ENCODE measurements at places on chromosomes 12 and 14. TPM values are rescaled to one million over a fixed set of nuclear protein-coding genes. Genes with fewer than 3 reads are reported as not detected.

Gene ACOT6
- total RNA-seq = not detected

DNA sequence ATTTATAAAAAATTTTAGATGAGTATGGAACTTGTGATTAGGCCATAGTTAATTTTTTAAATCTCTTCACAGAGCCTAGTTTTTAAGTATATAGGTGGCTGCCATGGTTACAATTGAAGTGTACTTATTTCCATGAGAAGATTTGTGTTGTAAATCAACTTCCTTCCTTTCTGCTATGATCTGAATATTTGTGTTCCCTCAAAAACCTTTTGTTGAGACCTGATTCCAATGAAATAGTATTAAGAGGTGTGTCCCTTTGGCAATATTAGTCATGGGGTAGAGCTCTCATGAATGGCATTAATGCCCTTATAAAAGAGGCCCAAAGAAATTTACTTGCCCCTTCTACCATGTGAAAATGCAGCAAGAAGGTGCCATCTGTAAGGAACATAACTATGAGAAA, 28.8 kb downstream of the ETNK1 start:
- no peaks in the 10 kb centered on the region for H3K27me3 ChIP-seq
- no peaks in the 10 kb centered on the region for H3K4me1 ChIP-seq
- H3K36me3 ChIP-seq = no peaks in the 10 kb centered on the region

Gene IRAK3
- 5.3 TPM for total RNA-seq

DNA sequence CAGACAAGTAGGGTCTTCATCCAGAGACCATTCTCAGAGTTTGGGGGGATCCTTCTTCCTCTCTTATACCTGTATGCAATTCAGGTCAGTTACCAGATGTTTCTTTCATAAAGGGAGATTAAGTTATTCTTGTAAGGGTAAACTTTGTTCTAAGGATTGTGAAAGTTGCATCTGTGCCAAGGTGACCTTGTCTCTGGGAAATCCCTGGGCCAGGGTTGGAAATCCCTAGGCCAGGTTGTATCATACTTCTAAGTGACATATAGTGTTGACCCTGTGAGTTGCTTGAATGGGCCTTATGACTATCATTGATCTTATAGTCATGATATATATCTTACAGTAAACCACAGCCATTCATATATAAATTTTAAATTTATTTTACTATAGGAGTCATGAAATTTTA, 436.9 kb downstream of the RMST start:
- no peak overlapping the region for H3K4me3 ChIP-seq
- H3K4me1 ChIP-seq = no peaks in the 10 kb centered on the region

DNA sequence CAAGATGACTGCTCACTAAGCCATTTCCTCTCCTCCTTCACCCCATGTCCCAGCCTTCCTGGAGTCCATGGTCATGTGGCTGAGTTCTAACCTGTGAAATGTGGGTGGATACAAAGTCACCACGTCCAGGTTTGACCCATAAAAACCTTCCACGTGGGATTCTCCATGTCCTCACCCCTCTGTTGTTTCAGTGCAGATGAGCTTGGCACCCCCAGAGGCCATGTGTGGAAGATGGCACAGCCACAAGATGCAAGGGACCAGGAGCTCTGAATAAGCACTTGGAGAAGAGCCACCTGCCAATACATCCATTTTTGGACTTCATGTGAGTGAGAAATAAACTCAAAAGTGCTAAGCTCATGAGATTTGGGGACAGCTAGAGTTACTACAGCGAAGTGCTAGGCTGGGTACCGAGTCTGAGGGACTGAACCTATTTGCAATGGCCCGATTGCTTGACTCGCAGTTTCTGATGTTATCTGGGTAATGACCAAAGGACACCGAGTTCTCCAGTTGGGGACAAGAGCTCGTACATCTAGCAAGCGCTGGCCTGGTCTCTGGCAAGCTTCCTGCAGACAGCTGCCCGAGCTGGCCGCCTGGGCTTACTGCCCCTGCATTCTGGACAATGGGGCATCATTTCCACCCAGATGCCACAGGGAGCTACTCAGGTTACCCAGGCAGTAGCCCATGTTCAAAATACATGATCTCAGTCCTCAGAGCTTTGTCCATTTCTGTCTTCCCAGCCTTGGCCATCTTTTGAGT, 7.7 kb upstream of the SLC24A4 start:
- H3K27ac ChIP-seq = no peak overlapping the region
- peaks cover 10% of the 10 kb centered on the region for H3K4me1 ChIP-seq
- no peak for DNase-seq

GRCh38 chr14:22252686-22253085, 336.3 kb downstream of the DAD1 start:
- DNase-seq = peak; percentile 43
- H3K4me3 ChIP-seq = no peak overlapping the region
- no peaks in the 10 kb centered on the region for H3K27me3 ChIP-seq
- H3K36me3 ChIP-seq = no peaks in the 10 kb centered on the region

Gene TEP1
- total RNA-seq = 21.8 TPM

DNA sequence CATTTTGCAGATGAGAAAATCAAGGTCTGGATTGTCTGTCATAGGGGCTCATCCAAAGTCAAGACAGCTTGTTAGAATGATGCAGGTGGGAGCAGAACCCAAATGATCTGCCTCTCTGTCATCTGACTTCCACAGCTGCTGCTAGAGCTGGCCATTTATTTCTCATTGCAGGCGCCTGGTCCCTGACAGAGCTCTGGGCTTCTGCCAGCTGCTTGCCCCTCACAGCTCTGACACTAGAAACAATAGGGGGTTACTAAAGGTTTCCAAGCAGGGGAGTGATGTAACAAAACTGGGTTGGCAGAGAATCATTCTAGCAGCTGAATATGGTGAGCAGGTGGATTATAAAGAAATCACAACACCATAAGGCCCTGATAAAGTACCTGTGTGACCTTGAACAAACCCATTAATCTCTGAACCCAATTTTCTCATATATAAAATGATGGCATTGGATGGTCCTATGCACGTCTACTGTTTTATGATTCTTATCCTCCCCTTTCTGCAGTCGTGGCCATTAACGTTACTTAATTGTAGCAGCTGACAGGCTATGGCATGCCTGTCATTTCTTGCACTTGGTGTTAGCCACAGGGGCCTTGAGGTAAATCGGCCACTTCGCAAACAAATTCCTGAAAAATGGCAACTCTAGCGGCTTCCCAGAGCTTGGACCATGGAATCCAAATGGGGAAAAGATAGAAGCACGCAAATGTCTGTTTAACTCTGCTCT, 134.6 kb downstream of the RMST start:
- no peaks in the 10 kb centered on the region for H3K36me3 ChIP-seq
- peaks cover 7% of the 10 kb centered on the region for H3K4me1 ChIP-seq
- no peak overlapping the region for H3K27ac ChIP-seq
- H3K27me3 ChIP-seq = no peaks in the 10 kb centered on the region
- DNase-seq = peak; percentile 71

- no peak overlapping the region for H3K4me3 ChIP-seq
- no peak for DNase-seq
- H3K36me3 ChIP-seq = no peaks in the 10 kb centered on the region
- H3K4me1 ChIP-seq = peaks cover 4% of the 10 kb centered on the region
- no peak overlapping the region for H3K27ac ChIP-seq
- no peaks in the 10 kb centered on the region for H3K27me3 ChIP-seq
Observed at GRCh38 chr12:31004666-31005065, 69.0 kb upstream of the DDX11 start.

- peaks cover 15% of the 10 kb centered on the region for H3K4me1 ChIP-seq
- peaks cover 88% of the 10 kb centered on the region for H3K36me3 ChIP-seq
- H3K4me3 ChIP-seq = no peak overlapping the region
- no peak for DNase-seq
- H3K27me3 ChIP-seq = no peaks in the 10 kb centered on the region
Observed at GRCh38 chr12:6546016-6546415, 9.8 kb downstream of the IFFO1 start.

GRCh38 chr14:95305145-95305544, 14.6 kb downstream of the CLMN start:
- H3K36me3 ChIP-seq = no peaks in the 10 kb centered on the region
- H3K4me3 ChIP-seq = no peak overlapping the region
- no peak overlapping the region for H3K27ac ChIP-seq

DNA sequence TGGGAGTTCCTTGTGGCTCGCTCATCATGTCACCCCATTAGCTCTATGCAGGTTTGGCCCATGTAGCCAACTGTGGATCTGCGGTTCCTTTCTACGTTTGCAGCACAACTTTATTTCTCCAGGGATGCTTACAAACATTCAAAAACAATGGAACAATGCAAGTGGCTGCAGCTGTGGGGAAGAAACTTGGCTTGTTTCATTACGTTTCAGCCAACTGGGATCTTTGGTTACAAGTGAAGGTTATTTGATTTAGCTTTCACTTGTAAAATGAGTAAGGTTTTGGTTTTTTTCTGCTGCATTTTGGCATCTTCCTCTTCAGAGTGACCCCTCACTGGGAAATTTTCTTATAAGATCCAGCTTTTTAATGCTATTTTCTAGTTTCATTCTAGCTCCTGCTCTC, 105.9 kb downstream of the PLXNC1 start:
- no peaks in the 10 kb centered on the region for H3K4me1 ChIP-seq
- H3K36me3 ChIP-seq = peaks cover 11% of the 10 kb centered on the region
- H3K4me3 ChIP-seq = no peak overlapping the region
- peak overlapping the region; percentile 0 for H3K27ac ChIP-seq
- no peak for DNase-seq

DNA sequence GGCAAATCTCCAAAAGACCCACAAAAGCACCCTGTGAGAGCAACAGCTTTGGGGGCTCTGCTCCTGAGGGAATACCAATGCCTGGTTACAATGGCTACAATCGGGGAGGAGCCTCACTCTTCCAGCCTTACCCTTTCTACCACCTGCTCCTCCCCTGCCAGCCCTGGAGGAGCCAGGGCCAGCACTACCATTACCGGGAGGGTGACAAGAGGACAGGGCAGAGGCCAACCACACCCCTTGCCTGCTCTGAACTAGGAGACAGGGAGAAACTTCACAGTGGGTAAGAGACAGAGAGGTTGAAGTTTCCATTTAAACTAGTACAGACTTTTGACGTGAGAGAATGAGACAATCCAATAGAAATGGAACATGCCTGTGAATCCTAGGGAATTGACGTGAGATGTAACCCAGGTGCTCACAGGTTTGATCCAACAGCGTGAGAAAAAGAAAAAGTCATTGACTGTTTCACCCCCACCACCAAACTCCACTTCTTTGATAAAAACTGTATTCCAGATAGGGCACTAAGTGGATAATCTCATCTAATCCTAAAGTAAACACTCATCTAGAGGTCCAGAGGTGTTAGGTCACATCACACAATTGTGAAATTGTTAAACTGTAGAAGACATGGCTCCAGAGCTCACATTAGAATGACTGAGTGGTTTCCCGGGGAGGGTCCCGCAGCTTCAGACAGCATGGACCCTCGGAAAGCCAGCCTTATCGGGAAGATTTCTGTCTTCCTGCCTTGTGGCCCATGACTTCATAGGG, 8.4 kb upstream of the TC2N start:
- H3K4me1 ChIP-seq = no peaks in the 10 kb centered on the region
- no peak overlapping the region for H3K4me3 ChIP-seq
- DNase-seq = no peak
- H3K36me3 ChIP-seq = no peaks in the 10 kb centered on the region

Gene RACGAP1
- total RNA-seq = 32.1 TPM

DNA sequence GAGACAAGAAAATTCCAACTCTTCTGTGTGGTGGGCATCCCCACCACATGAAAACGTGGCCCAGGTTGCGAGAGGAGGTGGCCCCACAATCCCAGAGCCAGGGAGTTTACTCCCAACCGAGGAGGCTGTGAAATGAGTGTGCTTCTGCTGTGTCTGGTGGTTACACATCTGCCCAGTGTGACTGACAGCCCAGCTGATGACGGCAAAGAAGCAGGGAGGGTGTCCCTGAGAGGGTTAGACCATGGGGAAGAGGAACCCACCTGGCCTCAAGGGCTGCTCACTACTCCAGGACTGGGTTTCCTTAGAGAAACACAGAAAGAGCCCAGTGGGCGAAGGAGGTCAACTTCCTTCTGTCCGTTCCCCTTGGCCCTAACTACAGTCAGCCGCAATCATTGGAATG, 24.6 kb downstream of the ZFP36L1 start:
- H3K27me3 ChIP-seq = no peaks in the 10 kb centered on the region
- no peak overlapping the region for H3K27ac ChIP-seq
- no peaks in the 10 kb centered on the region for H3K4me1 ChIP-seq
- H3K4me3 ChIP-seq = no peak overlapping the region

DNA sequence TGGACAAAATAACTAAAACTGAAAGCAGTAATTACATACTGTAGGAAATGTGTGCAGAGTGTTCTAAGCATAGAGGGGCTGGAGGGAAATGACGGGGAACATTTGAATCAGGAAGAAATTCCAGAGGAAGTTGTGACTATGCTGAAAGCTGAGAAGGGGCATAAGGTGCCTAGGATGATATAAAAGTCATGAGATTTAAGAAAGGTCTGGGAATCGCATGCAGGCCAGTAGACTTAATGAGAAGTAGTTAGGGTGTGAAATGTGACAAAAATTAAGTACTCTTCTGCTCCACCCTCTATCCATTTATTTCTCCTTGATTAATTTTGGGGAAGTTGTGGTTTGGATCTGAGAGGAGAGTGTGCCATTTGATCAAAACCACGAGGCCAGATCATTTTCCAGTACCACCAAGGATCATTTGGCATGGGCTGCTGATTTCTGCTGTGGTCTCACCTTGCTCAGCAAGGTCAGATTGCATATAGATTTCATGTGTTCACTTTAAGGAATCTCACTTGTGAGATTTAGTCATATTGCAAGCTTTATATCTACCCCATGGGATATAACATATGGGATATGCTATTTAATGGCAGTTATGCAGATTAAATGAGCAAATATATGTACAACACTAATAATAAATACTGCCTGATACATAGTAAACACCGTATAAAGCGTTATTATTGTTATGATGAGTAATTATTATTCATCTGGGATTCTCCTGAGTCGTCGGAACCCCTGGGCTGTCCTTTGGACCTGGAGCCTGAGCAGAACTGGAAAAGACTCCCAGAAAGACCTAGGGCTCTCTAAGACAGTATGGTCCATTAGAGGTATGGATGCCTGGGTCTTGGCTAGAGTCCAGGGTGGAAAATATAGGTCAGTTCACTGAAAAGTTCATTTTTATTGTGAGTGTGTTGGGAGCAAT, 72.3 kb downstream of the SRGAP1 start:
- no peaks in the 10 kb centered on the region for H3K36me3 ChIP-seq
- no peak overlapping the region for H3K4me3 ChIP-seq
- H3K27me3 ChIP-seq = no peaks in the 10 kb centered on the region
- no peak overlapping the region for H3K27ac ChIP-seq

Gene PLA2G1B
- total RNA-seq = 0.59 TPM

- H3K27me3 ChIP-seq = no peaks in the 10 kb centered on the region
- H3K36me3 ChIP-seq = no peaks in the 10 kb centered on the region
- H3K4me1 ChIP-seq = peaks cover 10% of the 10 kb centered on the region
- DNase-seq = no peak
Observed at GRCh38 chr12:89326239-89327040, 25.9 kb downstream of the DUSP6 start.

GRCh38 chr14:28761438-28762291, 4.9 kb upstream of the FOXG1 start:
- H3K27me3 ChIP-seq = peaks cover 98% of the 10 kb centered on the region
- DNase-seq = no peak
- H3K36me3 ChIP-seq = no peaks in the 10 kb centered on the region
- H3K4me3 ChIP-seq = no peak overlapping the region

Gene TDRD9
- total RNA-seq = 2.2 TPM

Gene MYF6
- total RNA-seq = 0.61 TPM

Gene TOMM20L
- total RNA-seq = not detected

GRCh38 chr12:69884386-69884785, 59.4 kb downstream of the MYRFL start:
- H3K36me3 ChIP-seq = no peaks in the 10 kb centered on the region
- H3K27ac ChIP-seq = no peak overlapping the region
- DNase-seq = no peak
- H3K4me3 ChIP-seq = no peak overlapping the region
- H3K27me3 ChIP-seq = no peaks in the 10 kb centered on the region
